ENCODE measurements at places on chromosomes 13 and 19.

- DNase-seq = peak; percentile 63
Measured at GRCh38 chr13:74132152-74132775, 1.9 kb downstream of the KLF12 start.

- DNase-seq = no peak
Measured at GRCh38 chr13:103222683-103223082, 156.5 kb upstream of the SLC10A2 start.

DNA sequence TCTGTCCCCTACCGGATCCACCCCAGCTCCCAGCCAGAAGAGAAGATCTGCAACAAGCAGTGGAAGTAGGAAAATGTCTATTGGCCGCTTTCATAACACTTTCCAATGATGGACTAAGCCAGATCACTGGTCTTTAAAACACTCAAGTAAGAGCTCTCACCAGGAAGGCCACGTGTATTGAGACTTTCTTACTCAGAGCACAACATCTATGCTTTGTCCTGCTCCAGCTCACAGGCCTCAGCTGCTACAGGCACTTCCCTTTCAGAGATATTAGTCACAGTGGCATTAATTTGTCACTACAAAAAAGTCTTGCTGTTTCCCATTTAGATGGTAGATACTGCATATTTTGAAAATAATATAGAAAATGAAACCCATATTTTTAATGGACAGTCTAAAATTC is 164.2 kb downstream of the ABCC4 start:
- peak; percentile 76 for DNase-seq

DNA sequence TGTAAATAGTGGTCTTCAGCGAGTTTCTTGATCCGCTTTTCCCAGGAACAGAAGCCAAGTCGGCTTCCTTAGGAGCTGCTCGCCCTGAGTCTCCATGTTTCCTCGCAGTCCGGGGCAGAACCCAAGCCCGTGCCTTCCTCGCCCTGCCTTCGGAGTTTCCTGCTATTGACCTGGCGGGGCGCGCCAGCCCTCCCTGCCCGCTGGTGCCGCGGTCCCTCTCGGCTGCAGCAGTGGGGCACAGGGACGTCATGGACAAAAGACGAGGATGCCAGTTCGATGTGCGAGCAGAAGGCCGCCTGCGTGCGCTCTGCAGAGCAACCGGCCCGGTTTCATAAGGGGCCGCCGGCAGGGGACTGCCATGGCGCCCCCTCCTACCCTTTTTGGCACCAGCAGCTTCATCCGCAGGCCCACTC is 156.6 kb downstream of the TM9SF2 start:
- peak; percentile 52 for DNase-seq

- peak; percentile 29 for DNase-seq
Measured at GRCh38 chr13:106523576-106523975, 11.9 kb downstream of the EFNB2 start.

DNA sequence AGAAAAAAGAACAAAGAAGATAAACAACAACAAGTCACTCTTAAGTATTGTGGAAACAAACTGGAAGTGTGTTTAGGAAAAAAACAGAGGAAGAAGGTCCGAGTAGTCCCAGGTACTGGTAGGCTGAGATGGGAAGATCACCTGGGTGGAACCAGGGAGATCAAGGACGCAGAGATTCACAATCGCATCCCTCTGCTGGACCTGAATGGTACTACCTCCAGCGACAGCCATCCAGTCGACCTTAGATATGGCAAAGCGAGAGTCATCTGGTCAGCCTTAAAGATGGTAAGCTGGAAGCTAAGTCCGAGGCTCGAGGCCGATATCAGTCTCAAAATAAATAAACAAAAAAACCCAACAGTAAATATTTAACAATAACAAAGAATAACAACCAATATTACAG is 44.9 kb upstream of the ZNF91 start:
- DNase-seq = no peak

DNA sequence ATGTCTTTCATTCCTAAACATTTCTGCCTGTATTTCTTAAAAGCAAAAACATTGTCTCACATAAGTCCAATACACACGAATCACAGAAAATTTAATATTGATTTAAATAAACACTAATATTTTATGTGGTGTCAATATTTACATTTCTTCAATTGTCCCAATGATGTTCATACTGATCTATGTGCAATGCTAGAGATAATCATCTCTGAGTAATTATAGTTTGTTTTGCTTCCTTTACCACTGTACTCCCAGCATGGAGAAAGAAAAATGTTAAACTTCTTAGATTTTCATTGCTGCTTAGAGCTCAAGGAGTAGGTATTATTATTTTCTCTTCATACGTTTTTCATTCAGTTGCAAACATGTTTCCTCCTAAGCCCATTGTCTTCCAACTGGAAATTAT is 434.2 kb upstream of the PRR20A start:
- DNase-seq = no peak

DNA sequence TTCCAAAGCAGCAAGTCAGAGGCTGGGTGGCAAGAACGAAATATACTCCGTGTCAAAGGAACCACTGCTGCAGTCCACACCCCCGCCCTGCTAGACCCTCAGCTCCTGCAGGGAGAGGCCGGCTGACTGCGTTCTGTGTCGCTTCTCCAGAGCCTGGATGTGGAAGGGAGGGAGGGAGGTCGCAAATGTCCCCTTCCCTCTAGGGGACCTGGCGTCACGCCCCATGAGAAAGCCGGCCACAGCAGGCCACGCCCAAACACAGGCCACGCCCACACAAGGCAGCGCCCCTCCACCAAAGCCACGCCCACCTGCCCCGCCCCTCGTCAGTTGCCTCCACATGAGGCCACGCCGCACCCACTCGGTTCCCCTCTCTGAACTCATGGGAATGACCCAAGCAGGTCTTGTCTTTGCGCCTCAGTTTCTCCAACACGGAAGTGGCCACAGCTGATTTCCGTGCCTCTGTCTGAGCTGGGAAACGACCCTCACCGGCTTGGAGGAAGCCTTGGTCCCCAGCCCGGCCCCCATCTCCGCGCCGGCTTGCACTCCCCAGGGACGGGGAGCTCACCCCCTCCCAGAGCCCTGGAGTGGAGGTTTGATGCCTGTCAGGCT is 38.4 kb upstream of the TCF3 start:
- peak; percentile 23 for DNase-seq

DNA sequence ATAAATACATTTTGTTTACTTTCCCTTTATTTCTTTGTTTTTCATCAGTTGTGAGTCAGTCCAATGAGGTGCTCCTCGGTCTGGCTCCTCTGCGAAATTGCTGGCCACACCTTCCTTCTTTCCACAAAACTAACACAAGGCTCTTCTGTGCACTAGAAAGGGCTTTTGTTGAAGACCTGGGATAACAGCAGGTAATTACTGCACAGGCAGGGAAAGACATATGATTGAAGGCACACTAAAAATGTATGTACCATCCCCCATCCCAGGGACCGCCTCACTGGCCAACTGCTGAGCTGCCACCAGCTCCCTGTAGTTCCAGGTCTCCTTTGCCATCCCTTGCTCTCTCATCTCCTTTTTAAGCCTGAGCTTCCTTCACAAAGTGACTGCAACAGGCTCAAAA is 180.5 kb downstream of the EFNB2 start:
- no peak for DNase-seq

DNA sequence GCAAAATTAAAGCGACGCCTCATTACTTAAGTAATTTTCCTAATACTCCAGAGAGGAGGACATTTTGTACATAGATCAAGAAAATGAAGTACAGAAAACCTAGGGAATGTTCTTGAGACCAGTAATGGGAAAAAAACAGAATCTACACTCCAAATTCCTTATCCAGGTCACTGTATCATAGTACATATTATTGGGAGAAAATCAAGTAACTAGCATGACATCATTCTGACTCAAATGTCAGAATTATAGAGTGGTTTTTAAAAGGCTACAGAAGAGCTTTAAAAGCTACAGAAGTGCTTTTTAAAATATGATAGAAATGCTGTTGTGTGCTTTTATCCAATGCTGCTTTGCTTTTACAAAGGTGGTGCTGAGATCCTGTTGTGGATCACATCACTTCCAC is 86.3 kb upstream of the SLC15A1 start:
- DNase-seq = no peak

GRCh38 chr13:113794086-113794485 is 35.1 kb downstream of the TMEM255B start:
- DNase-seq = no peak

GRCh38 chr13:48828962-48829411 is 146.7 kb upstream of the FNDC3A start:
- DNase-seq = no peak

- no peak for DNase-seq
Measured at GRCh38 chr13:101307181-101307701, 109.1 kb downstream of the NALCN start.

DNA sequence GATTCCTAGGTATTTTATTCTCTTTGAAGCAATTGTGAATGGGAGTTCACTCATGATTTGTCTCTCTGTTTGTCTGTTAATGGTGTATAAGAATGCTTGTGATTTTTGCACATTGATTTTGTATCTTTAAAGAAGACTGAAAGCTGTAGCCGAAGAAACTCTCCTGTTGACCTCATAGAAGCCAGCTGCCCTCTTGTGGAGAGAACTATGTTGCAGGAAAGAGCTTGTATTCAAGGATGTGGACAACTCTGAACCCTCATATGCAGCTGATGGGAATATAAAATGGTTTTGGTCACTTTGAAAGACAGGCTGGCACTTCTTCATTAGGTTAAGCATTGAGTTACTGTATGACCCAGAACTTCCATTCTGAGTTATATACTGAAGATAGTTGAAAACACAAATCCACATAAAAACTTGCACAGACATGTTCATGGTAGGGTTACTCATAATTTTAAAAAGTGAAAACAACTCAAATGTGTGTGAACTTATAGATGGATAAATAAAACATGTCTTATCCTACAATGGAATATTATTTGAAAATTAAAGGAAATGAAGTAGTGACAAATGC is 65.8 kb upstream of the SLITRK6 start:
- DNase-seq = no peak

DNA sequence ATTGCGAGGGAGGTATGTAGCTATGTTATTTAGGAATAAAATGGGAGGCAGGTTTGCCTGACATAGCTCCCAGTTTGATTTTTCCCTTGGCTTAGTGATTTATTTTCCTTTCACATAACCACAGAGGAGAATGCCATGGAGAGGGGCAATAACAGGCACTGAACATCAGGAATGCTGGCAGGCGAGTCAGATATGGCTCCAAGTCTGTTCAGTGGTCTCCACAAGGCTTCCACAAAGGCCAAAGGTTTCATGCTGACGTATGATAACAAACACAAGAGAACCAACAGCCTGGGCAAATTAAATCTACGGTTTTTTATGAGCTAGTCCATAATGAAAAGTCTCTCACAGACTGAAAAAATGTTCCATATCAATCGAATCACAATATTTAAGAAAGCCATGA is 66.7 kb downstream of the SUCLA2 start:
- no peak for DNase-seq

DNA sequence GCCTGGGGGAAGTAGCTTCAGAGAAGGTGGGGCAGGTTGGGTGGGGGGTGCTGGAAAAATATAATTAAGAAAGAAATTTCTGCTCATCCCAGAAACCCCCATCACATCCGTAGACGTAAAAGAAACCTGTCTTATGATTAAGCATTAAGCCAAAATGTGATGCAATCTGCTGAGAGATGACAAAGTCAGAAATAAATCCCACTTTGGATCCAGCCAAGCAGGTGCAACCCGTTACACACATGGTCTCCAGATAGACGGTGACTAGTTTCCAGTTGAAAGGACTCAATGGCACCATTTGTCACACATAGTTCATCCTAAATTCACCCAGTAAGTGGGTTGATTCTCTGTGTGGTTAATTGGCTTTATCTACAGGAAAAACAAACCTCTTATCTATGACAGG is 34.1 kb downstream of the PSG5 start:
- no peak for DNase-seq

DNA sequence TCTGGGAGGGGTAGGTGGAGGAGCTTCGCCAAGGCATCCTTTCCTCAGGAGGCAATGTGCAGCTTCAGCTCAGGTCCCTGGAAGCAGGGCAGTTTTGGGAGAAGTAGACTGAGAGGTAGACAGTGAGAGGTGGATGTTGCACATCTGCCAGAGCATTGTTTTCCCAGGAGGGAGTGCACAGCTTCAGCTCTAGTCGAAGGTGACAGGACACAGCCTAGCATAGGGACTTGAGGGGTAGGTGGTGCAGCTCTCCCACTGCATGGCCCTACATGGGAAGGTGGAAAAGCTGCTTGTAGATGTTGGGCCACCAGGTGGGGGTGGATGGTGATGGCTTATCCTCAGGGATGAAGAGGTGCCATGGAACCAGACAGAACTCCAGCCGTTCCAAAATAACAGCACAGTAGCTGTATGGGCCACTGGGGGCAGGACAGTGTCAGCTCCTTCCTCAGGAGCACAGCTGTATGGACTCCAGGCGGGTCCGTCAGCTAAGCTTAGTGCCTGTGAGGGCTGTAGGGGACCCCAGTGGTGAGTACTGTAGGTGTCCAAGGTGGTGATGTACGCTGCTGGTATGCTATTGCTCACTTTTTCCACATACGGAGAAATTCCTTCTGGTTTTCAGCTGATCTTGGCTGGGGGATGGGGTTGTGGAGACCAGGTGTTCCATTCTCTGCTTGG is 17.4 kb upstream of the ZNF543 start:
- DNase-seq = no peak

DNA sequence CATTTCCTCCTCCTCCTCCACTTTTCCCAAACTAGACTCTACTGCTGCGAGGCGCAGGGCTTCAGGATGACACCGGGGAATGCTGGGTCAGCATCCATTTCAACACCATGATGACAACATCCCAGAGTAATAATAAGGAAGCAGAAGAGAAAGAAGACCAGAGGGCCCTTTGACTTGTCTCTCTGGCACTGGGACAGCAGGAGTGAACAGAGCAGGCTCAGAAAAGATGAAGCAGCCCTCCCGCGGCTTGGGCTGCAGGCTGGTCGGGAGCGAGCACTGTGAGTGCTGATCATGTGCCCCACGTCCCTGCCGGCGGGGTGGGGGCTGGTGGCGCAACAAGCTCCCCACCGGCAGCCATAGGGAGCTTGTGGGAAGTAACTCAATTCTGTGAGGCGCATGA is 30.5 kb downstream of the RANBP3 start:
- DNase-seq = no peak

GRCh38 chr13:42007844-42008243 is 40.6 kb upstream of the DGKH start:
- no peak for DNase-seq

DNA sequence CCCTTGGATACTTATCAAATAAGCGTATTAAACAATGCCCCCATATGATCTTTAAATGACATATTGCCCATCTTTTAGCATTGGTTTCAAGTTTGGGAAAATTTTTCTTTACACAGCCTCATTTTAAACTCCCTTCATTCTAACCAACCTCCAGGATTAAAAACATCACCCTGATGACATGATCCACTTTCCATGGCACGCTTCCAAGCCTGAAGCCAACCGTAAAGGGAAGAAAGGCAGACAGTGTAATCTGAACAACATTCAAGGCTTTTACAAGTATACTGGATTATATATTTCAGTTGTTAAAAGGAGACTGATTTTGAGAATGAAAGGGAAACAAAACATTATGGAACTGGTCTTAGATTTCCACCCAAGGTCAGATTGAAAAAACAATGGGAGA is 1721.9 kb downstream of the OLFM4 start:
- no peak for DNase-seq

GRCh38 chr19:33784432-33784831 is 12.2 kb upstream of the KCTD15 start:
- DNase-seq = no peak

GRCh38 chr13:29441306-29441705 is 154.2 kb downstream of the SLC7A1 start:
- no peak for DNase-seq

Measured in dermis blood vessel endothelial cell (primary cell).